Thymus (tissue), 14 donors: ENCODE measurements at places on chromosomes 1 and 21. TPM values are rescaled to one million over a fixed set of nuclear protein-coding genes. Genes with fewer than 3 reads are reported as not detected.

DNA sequence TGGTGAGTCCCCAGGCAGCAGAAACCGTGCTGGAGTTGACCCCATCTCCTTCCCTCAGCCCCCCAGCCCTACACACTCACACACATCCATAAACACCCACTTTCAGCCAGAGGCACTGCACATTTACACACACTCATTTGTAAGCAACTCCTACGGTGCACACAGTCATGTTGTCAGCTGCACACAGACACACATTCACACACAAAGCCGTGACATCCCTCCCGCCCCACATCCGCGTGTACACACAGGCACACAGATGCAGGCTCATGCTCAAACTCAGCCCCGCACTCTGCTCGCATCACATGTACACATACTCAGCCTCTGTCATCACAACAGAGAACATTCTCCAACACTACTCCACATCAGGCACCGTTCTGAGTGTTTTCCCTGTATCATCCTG, 47.6 kb downstream of the LACTBL1 start:
- DNase-seq: no peak

GRCh38 chr1:115793162-115793561, 24.6 kb upstream of the CASQ2 start:
- DNase-seq: no peak

DNA sequence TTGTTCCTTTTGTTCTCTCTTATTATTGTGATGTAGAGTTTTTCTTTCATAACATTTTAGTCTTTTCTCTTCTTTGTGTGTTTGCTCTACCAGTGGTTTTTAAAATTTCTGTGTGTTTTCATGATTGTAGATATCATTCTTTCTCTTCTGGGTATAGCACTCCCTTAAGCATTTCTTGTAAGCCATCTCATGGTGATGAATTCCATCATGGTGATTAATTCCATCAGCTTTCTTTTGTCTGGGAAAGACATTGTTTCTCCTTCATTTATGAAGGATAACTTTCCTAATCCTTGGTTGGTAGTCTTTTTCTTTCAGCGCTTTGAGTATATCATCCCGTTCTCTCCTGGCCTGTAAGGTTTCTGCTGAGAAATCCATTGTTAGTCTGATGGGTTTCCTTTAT, 22.7 kb downstream of the CD55 start:
- no peak for DNase-seq

ATPAF1 gene
- total RNA-seq: 53.4 TPM

FCN3 gene
- total RNA-seq: 0.47 TPM

OBSCN gene
- total RNA-seq: 10.1 TPM

DUSP10 gene
- 9.3 TPM for total RNA-seq

SIPA1L2 gene
- total RNA-seq: 3.2 TPM

RIPK4 gene
- total RNA-seq: 12.6 TPM

GRCh38 chr1:39352881-39353280, 138.6 kb upstream of the BMP8A start:
- no peak for DNase-seq

DNA sequence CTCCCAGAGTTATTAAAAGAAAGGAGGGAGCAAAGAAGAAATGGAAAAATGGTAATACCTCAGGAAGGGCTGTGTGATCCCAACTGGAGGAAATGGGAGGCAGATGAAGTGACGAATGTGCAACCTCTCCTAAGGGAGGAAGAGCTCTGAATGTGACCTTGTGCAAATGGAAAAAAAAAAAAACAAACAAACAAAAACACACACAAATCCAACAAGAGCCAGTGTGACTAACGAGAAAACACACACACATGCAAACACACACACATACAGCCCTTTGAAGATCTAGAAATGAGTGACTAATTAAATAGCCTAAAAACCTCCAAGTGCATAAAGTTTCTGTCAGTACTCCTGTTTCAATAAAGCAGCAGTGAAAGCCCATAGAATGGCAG, 49.0 kb downstream of the CCN1 start:
- no peak for DNase-seq

DNA sequence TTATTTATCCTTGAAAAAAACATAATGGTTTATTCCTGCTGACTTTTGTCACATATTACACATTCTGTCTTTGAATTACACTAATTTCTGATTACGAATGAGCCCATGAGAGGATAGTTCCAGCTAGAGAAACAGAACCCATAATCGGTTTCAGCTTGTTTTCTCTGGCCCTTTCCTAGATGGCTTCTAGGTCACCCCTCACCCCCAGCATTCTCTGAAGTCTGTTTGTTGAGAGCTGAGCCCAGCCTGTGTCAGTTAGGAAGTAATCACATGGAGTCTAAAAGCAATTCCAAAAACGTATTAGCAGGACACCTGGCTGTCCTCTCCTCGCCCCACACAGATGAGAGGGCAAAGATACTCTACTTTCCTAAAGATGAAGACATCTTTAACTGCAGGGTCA, 48.9 kb downstream of the KIAA1614 start:
- no peak for DNase-seq

- no peak for DNase-seq
Measured at GRCh38 chr1:4724695-4725250, 70.4 kb downstream of the AJAP1 start.

GRCh38 chr1:157050836-157051235, 5.3 kb upstream of the ARHGEF11 start:
- DNase-seq: no peak

PHLDA3 gene
- total RNA-seq: 14.4 TPM
